GM23248 (cell line): ENCODE measurements at places on chromosomes 13 and 19. TPM values are rescaled to one million over a fixed set of nuclear protein-coding genes. Genes with fewer than 3 reads are reported as not detected.

PGLYRP1 gene
- total RNA-seq, result not detected in 2 replicates

SLC25A41 gene
- not detected in 2 replicates for total RNA-seq

SIGLEC9 gene
- total RNA-seq, result not detected in 2 replicates

ZNF549 gene
- total RNA-seq, result 3.5 and 5.6 TPM in 2 replicates

COQ8B gene
- 28.6 and 43.4 TPM in 2 replicates for total RNA-seq

DPY19L3 gene
- total RNA-seq, result 15.3 and 20.0 TPM in 2 replicates

KANK3 gene
- total RNA-seq, result 0.11 and 0.63 TPM in 2 replicates
